ENCODE measurements at places on chromosomes 2 and 18. TPM values are rescaled to one million over a fixed set of nuclear protein-coding genes. Genes with fewer than 3 reads are reported as not detected.
A peak's percentile ranks its signal among the peaks of the same experiment; 100 is the strongest.

- DNase-seq, result no peak
Measured at GRCh38 chr2:72963423-72964145, 46.3 kb downstream of the EMX1 start.

MBD1 gene
- total RNA-seq, result 61.6 TPM

TUBA4A gene
- 2.7 TPM for total RNA-seq

DNA sequence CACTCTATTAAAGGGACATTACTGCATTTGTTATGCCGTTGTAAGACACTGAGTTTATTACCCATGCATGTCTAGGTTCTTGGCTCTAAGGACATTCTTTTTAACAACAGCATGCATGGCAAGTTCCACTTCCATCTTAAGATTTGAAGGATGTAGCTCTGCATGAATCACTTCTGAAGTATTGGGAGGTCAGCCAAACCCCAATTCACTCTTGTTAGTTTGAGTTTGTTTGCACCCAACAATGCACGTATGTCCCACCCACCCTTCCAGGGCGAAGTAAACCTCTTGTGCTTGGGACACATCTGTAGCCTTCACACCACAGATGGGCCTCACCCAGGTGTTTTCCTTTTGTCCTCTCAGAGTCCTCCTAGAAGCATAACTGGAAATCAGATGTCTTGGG lies 5.6 kb upstream of the LAMA3 start:
- no peak for DNase-seq

KYNU gene
- total RNA-seq, result 0.16 TPM

DNA sequence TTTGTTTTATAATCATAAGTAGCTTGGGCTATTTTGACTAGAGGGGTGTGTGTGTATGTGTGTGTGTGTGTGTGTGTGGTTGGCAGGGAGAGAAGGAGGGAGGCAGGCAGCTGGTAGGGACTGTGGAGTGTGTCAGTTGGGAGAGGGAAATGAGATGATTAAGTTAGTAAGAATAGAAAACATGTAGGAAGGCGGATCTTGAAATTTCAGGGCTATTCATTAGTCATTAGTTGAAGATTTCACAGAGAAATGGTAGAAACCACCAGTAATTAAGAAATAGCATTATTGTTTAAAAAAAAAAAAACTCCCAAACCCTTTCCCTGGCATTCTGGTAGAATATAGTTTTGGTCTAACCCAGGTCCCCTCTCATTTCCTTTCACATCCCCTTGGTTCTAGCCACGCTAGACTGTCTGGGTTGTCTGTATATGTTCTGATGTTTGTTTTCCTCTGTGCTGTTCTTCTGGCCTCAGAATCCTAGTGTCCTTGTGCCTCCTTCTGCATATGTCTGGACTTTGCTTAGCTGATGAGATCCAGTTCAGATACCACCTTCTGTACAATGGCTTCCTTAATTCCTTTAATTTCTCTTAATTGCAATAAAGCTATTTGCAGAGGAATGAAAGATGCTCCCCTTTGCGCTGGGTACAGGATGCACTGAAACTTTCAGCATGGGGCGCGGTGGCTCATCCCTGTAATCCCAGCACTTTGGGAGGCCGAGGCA lies 161.6 kb downstream of the NEDD4L start:
- DNase-seq, result no peak

MC5R gene
- total RNA-seq, result 2.2 TPM

TRMT61B gene
- total RNA-seq, result 42.0 TPM

UGT1A10 gene
- not detected for total RNA-seq

KIF3C gene
- 94.2 TPM for total RNA-seq

DNA sequence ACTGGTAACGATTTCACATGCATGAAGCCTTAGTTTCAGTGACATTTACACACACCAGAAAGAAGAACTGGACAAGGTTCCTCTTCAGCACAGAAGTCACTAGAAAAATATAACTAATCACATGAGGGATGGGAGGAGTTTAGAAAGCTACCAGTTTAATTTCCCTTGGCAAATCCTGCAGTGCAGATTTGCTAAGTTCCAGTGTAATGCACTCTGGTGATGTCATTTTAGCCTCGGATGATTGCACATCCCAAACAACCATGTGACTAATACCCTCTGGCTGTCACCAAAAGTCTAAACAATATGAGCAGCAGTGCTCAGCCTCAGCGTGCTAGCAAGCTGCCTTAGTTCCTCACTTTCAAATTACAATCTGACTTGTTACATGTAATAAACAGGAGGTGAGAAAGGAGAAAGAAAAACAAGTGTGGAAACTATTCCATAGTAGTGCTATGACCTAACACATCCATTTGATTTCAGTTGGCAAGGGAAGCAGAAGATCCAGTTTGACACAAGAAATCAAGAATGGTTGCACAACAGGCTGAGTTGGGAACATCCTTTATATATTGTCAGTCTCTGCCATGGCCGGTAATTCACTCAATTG lies 35.3 kb upstream of the PPP1CB start:
- peak; percentile 16 for DNase-seq

- DNase-seq, result no peak
Measured at GRCh38 chr2:28282861-28283646, 109.6 kb upstream of the FOSL2 start.

- no peak for DNase-seq
Measured at GRCh38 chr2:231800493-231801091, 14.3 kb downstream of the COPS7B start.

IGFBP5 gene
- 17.2 TPM for total RNA-seq

- DNase-seq, result no peak
Measured at GRCh38 chr18:45464619-45465018, 150.7 kb upstream of the SLC14A2 start.

Measured in occipital lobe (tissue), 3 donors.